Activated CD4-positive, alpha-beta T cell treated with anti-CD3 and anti-CD28 coated beads, Interleukin-2, amount 50 U/mL, for 16 hours (primary cell): ENCODE measurements at places on chromosomes 16 and 17.
A peak's percentile ranks its signal among the peaks of the same experiment; 100 is the strongest.

- DNase-seq: no peak
Observed at GRCh38 chr17:10859051-10859450, 21.2 kb upstream of the PIRT start.

- no peak for DNase-seq
Observed at GRCh38 chr16:86306011-86306644, 204.2 kb upstream of the FOXF1 start.

DNA sequence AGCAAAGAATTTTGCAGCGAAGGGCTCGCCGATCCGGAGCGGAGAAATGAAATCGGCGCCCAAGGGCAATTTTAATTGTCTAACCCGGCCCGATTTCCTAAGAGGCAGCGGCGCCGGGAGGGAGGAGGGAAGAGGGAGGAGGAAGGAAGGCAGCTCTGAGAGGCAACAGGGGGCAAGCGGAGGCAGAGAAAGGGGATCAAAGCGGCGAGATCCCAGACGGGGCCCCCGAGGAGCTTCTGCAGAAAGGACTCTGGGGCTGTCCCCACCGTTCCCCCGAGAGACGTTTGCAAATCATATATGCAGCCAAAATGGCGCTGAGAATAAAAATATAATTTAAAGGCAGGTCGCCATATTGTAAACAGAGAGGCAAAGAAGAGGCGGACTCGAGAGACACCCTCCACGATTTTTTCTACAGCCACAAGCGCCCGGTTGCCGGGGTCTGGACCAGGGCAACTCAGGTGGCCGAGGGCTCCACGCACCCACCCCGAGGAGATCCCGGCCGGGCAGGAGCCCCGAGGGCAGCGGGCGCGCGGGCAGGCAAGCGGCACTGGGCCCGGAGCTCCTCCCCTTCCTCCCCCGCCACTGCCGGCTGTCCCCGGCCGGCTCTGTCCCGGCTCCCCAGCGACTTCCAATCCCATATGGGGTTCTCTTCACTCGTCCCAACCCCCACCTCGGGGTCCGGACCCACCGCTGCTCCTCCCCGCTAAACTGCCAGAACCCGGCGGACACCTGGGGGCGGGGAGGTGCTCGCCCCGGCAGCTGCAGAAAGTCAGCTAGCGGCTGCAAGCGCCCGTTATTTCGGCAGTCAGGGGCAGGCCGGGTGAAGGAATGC lies 1.9 kb downstream of the PHF12 start:
- peak; percentile 53 for DNase-seq

- no peak for DNase-seq
Observed at GRCh38 chr16:21703156-21703555, 39.4 kb downstream of the OTOA start.

DNA sequence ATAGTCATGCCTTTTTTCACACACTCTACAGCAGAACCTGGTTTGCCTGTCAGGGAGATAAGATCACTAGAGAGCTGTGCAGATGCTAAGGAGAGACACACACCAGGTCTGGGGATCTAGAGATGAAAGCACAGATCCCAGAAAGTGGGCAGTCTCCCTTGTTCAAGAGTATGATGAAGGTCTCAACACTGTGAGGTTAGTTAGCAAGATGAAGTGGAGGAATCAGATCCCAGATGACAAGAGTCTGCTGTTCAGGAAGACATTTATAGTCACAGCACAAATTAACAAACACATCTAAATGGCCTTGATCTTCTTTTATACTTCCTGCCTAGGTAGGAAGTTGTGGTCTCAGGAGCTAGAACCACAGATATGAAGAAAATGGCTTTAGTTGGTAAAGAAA lies 23.4 kb upstream of the SKAP1 start:
- peak; percentile 45 for DNase-seq

DNA sequence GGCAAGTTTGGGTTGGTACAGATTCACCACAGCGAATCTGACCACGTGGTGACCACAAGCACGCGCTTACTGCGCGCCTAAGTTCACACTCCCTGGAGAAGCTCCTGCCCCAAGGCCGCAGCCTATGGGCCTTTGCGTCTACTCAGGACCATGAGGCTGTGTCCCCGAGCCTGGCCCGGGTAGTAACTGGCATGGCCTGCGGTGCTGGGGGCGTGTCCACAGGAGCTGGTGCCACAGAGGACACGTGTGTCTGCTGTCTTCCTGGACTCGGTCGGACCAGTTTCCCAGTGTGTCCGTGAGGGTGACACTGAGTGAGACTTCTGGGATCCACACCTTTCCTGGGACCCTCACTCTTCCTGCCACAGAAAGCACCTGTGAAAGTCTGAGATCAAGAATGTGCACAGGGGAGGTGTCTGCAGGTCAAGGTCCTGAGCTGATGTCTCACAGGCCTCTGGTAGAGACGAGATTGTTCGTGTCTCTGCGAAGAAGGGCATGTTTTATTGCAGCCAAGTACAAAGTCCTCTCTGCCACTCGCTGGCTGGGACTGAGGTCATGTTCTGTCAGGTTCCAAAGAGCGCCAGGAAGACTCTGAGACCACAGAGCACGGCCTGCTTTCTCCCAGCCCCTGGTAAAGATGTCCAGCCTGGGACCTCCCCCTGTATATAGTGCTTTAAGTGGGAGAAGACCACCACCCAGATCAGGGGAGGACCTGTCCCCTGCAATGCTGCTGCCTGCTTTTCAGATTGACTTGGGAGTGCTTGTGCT lies 25.2 kb upstream of the CAPN15 start:
- DNase-seq: no peak

GRCh38 chr17:4719146-4719545 lies 8.7 kb downstream of the ARRB2 start:
- DNase-seq: no peak
